ENCODE measurements at places on chromosomes 13 and 19.

- ATAC-seq, result no peak
These were observed 25.3 kb downstream of the UQCRFS1 start for GRCh38 chr19:29187676-29188075.

GRCh38 chr19:42628411-42629140 lies 33.9 kb upstream of the CEACAM8 start:
- peak; percentile 94 for ATAC-seq

DNA sequence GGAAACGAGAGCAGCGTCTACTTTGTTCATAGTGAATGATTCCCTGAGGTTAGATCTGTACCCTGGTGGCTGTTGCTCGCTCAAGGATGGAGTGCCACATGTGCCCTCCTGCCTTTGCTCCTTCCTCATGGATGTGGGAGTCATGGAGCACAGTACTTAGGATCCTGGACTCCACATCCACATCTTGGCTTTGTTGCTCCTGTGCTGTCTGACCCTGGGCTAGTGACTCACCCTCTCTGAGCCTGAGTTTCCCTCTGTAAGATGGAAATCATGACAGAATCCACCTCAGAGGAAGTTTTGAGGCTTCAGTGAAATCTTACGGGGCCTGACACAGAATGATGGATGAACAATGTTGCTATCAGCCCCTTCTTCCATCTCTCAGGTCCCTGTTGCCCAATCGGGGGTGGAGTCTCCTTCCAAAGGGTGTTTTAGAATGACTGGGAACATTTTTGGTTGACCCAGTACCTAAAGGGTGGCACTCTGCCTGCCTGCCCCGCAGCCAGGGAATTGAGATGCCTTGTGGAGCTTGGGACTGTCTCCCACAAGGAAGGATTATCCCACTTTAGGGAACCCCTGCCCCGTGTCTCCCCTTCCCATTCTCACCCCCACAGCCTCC lies 9.8 kb upstream of the TIMM50 start:
- peak; percentile 24 for ATAC-seq

GRCh38 chr19:37513397-37513796 lies 6.7 kb downstream of the ZNF793 start:
- ATAC-seq, result no peak

- ATAC-seq, result peak; percentile 88
These were observed 129.8 kb downstream of the DLEU7 start for GRCh38 chr13:50713523-50714248.

GRCh38 chr19:6821639-6822310 lies 49.3 kb downstream of the VAV1 start:
- no peak for ATAC-seq

DNA sequence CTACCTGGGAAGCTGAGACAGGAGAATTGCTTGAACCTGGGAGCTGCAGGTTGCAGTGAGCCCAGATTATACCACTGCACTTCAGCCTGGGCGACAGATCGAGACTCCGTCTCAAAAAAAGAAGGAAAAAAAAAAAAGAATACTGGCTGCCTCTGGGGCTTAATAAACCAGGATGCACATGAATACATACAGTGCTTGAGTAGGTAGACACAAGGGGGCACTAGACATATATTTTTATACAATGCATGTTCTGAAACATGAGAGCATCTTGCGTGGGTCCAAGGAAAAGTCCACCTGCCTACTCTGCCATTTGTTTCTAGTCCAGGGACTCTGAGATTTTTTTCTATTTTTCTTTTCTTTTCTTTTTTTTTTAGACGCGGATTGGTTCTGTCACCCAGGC lies 31.2 kb downstream of the KEAP1 start:
- ATAC-seq, result peak; percentile 51

GRCh38 chr19:35350591-35350990 lies 2.9 kb downstream of the FFAR1 start:
- ATAC-seq, result no peak

GRCh38 chr13:37707739-37708500 lies 109.4 kb upstream of the POSTN start:
- no peak for ATAC-seq

- ATAC-seq, result peak; percentile 23
These were observed 695 bp downstream of the ICAM1 start for GRCh38 chr19:10271543-10272086.

GRCh38 chr13:92270990-92271389 lies 872.6 kb downstream of the GPC5 start:
- no peak for ATAC-seq

- no peak for ATAC-seq
These were observed at the start of gene SPIB for GRCh38 chr19:50418176-50419021. SPIB (plus strand) TSS chr19:50418938; CDS start chr19:50418963, 25 bp downstream.

- no peak for ATAC-seq
These were observed 194.8 kb upstream of the TSC22D1 start for GRCh38 chr13:44770951-44771350.

- ATAC-seq, result no peak
These were observed at the start of gene GDF15 for GRCh38 chr19:18385675-18386542. GDF15 (plus strand) TSS chr19:18386158; CDS start chr19:18386190, 32 bp downstream.

- no peak for ATAC-seq
These were observed 371.8 kb downstream of the SLITRK6 start for GRCh38 chr13:85427416-85427815.

DNA sequence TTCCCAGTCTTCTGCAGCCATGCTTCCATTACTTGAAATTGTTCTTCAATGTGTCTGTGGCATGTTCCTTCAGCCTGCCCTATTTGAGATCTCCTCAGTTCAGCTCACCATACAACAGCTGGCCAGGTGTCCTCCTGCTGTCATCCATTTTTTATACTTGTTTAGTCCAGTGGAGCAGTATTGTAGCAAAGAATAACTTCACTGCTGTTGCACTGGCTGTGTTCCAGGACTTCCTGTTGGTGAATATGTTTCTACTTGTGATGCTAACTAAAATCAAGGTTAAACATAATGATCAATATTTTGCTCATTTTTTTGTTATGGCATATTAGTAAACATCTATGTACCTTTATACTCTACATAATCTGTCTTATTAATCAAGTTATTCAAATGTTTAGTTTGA lies 1394.1 kb downstream of the PCDH9 start:
- ATAC-seq, result no peak

- no peak for ATAC-seq
These were observed 75.6 kb upstream of the KLF5 start for GRCh38 chr13:72983085-72983768.

- no peak for ATAC-seq
These were observed 28.0 kb downstream of the BTBD2 start for GRCh38 chr19:1987197-1988187.

GRCh38 chr13:98517576-98518310 lies 59.2 kb downstream of the STK24 start:
- peak; percentile 61 for ATAC-seq

- ATAC-seq, result no peak
These were observed 50.2 kb upstream of the PSG2 start for GRCh38 chr19:43132696-43133095.

DNA sequence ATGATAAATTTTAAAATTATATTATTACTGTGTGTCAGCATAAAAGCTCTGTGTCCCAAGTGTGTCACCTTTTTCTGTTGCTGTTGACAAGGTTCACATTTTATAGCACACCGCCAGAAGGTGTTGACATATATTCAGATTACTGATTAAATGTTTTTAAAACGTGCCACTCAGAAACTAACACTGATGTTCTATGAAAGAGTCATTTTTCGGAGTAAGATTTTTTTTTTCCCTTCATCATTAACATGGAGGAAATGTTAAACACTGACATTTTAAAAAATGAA lies 197.5 kb downstream of the TM9SF2 start:
- ATAC-seq, result no peak

DNA sequence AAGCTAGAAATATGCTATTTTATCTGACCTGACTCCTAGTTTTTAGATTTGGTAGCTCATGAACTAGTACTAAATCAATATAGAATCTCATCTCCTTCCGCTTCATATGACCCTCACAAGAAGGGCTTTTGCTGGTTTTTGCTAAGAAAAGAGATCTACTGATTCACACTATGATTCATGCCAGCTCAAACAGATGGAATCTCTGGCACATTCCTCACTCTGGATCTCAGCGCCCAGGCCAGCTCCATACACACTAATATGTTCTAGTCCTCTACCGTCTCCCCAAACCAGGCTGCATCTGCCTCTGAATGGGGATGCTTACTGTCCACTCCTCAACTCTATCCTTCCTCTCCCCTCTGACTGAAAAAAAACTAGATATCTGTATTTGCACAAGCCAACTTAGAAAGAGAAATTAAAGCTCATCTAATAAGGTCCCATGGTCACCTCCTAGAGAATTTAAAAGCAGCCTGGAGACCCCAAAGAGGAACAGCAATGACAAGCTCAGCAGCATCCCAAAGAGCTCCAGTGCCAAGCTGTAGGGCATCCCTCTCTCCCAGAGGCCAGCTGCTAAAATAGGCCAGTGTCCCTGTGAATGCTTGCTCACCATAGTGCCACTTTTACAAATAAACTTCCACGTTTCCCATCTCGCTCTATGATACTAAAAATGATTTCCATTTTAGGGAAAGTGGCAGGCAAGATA lies 74.9 kb downstream of the LHFPL6 start:
- ATAC-seq, result no peak

GRCh38 chr19:30781519-30781918 lies 409.3 kb downstream of the ZNF536 start:
- no peak for ATAC-seq

DNA sequence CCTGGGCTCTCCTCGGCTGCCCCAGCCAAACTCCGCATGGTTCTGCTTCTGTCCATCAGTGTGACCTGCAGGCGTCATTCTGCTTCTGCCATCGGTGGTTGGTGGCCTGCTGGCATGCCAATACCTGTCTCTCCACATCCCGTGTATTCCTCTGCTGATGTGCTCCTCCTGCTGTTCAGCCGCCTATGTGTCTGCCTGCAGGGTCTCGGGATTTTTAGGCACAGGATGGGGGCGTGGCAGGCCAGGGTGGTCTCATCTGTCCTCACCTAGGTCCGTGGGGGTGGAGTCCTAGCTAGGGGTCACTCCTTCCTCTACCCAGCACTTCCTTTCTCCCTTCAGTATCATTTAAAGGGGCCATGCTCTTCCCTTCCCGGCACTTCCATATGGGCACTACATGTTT lies 33.0 kb upstream of the SGCG start:
- no peak for ATAC-seq

DNA sequence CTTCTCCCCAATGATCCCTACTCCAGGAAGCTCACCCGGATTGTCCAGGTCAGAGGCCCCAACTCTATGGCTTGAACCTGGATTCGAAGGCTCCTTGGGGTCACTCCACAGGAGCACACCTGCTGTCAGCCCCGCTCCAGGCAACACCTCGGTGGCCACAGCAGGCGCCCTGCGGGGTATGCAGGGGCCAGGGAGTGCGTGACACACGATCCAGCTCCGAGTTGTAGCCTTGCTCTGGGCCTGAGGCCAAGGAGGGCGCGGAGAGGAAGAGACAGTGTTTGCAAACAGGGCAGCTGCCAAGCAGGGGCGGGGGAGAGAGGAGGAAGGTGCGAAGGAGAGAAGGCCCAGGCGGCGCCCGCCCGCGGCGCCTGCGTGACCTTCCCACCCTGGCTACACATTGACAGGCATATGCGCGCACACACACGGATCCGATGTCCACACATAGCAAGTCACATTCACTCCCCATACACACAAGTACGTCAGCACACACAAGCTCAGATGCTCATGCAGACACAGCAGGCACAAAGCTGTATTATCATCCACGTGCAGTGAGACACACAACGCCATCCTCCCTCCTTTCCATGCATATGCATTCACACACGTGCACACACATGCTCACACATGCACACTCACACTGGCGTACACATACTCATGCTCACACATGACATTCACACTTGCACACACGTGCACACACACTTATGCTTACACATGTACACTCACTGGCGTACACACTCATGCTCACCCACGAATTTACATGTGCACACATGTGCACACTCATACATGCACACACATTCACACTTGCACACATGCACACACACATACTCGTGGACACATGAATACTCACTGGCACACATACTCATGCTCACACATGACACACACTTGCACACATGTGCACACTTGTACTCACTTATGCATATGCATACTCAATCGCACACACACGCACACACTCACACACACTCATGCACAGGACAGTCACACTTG lies 10.4 kb downstream of the SBK2 start:
- ATAC-seq, result no peak

Data from activated CD4-positive, CD25-positive, alpha-beta regulatory T cell treated with anti-CD3 and anti-CD28 coated beads, Interleukin-2, amount 50 U/mL, for 24 hours (primary cell).